MM.1S (cell line): ENCODE measurements at places on chromosomes 4 and X.
A peak's percentile ranks its signal among the peaks of the same experiment; 100 is the strongest.

DNA sequence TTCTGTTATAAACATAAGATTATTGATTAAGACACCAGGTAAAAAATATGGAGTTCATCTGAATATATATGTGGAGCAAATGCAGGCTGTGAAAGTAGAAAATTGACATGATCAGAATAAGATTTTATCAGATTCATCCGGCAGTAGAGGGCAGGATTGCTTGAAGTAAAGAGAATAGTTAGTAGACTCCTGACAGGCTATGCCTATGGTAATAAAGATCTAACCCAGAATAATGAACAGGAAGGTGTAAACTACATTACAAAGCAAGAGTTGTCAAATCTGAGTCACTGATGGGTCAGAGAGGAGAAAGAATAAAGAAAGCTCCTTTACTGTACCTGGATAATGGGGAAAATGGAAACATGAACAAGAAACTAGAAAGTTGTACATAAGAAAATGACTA lies 20.8 kb upstream of the TMEM184C start:
- DNase-seq = no peak

GRCh38 chr4:89898304-89898716 lies 3.7 kb downstream of the MMRN1 start:
- DNase-seq = no peak

DNA sequence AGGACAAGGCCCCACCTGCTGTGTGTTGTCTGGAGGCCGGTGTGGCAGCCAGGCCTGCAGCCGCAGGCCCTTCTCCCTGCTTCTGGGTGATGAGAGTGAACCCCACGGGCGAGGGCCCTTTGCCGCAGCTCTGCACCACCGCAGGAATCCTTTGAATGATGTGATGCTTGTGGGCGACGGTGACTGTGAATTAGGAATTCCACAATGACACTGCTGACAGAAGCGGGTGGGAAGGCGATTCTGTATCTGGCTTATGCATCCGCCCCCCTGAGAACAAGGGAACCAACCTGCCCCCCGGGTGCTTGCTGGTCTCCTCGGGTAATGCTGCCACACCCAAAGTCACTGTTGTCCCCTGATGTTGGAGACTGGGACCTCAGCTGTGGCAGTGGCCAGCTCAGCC lies 19.5 kb upstream of the MAN2B2 start:
- DNase-seq = no peak

DNA sequence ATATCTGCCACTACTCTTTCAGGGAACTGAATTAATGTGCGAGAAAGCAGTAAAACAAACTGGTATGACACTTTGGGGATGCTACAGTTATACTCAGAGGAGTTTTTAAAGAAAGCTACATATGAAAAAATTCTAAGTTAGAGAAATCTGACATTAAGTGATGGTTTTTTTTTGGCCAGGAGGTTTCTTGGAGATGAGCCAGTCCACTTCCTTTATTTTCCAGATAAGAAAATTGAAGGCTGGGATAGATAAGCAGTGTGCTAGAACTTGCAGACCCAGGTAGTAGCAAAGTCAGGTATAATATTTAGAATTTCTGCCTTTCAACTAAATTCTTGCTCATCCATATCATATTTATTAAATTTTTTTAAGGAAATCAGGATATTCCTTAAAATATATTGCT lies 106.8 kb downstream of the FAT4 start:
- no peak for DNase-seq

- DNase-seq = no peak
Observed at GRCh38 chr4:148207068-148207467, 235.1 kb downstream of the NR3C2 start.

DNA sequence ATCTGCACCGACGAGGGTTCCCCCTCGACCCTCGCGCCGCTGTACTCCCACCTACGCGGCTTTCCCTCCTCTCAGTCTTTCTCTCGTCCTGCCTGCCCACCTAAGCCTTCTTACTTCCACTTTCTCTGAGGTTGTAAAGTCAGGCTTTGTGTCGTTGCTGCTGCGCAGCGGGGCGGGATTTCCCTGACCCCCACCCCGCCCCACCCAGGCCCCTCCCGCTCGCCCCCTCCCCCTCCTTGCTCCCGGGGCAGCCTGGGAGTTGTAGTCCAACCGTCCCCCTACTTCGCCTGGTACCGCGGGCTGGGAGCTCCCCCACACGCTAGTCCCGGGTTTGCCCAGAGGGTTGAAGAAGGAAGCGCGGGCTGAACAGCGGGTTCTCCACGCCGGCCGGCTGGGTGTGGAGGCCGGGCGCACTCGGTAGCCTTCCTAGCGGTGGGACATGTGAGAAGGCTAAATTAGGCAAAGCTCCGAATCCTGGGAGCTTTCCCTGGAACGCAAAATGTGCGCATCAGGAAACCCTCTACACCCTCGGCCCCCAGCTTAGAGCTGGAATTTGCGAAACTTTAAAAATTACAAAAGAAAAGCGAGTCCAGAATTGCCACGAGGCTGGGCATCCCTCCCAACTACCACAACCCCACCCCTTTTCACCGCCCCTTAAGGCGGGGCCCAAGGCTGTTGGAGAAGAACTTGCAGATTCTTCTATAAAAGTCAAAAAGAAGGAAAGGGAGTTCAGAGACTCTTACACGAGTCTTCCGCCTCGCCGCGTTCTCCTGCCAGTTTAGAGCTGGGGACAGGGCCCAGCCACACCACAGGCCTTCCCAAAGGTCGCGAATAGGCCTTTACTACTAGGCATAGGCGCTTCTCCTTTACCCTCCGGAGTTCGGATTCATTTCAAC lies at the start of gene ATP11C:
Gene ATP11C (minus strand): TSS at position 153 of the 896 bp plus-strand sequence. CDS start 1,011 bp downstream, outside the sequence.
- DNase-seq = peak; percentile 75

- DNase-seq = no peak
Observed at GRCh38 chrX:15441464-15441863, 51.7 kb downstream of the PIR start.

- DNase-seq = no peak
Observed at GRCh38 chr4:24876431-24876830, 36.4 kb downstream of the CCDC149 start.

GRCh38 chr4:71304289-71304850 lies 34.5 kb upstream of the SLC4A4 start:
- DNase-seq = no peak

DNA sequence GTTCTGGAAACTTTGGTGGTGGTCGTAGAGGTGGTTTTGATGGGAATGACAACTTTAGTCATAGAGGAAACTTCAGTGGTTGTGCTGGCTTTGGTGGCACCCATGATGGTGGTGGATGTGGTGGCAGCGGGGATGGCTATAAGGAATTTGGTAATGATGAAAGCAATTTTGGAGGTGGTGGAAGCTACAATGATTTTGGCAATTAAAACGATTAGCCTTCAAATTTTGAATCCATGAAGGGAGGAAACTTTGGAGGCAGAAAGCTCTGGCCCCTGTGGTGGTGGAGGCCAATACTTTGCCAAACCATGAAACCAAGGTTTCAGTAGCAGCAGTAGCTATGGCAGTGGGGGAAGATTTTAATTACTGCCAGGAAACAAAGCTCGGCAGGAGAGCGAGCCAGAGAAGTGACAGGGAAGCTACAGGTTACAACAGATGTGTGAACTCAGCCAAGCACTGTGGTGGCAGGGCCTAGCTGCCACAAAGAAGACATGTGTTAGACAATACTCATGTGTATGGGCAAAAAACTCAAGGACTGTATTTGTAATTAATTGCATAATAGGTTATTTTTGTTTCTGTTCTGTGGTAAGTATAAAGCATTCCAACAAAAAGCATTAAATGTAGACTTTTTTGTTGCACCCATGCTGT lies 23.2 kb upstream of the SOD3 start:
- DNase-seq = no peak

DNA sequence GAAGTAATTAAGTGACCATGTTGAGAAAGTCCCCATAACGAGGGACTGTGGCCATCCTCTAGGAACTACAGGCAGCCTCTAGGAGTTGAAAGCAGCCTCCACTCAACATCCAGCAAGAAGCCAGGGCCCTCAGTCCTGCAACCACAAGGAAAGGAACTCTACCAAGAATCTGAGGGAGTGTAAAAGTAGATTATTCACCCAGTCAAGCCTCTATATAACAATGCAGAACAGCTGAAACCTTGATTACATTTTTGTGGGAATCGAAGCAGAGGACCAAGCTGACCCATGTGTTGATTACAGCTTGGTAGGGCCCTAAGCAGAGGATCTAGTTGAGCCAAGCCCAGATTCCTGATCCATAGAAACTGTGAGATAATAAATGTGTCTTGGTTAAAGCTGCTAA lies 17.1 kb downstream of the RPS6KA6 start:
- DNase-seq = no peak

DNA sequence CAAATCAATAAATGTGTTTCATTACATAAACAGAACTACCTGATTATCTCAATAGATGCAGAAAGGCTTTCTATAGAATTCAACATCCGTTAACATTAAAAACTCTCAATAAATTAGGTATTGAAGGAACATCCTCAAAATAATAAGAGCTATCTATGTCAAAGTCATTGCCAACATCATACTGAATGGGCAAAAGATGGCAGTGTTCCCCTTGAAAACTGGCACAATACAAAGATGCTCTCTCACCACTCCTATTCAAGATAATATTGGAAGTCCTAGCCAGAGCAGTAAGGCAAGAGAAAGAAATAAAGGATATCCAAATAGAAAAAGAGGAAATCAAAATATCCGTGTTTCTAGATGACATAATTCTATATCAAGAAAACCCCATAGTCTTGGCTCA lies 466.4 kb downstream of the MAGEE1 start:
- peak; percentile 26 for DNase-seq

GRCh38 chrX:18194688-18195087 lies 26.0 kb downstream of the BEND2 start:
- no peak for DNase-seq
